Daoy (cell line): ENCODE measurements at places on chromosomes 1 and 21. TPM values are rescaled to one million over a fixed set of nuclear protein-coding genes. Genes with fewer than 3 reads are reported as not detected.

The UBASH3A gene
- 0.18 TPM in 1 of 2 replicates, not detected in the other for total RNA-seq

The AMY1B gene
- not detected in 2 replicates for total RNA-seq

The U2AF1 gene
- 43.1 and 50.0 TPM in 2 replicates for total RNA-seq

The CLIC6 gene
- 2.1 and 3.1 TPM in 2 replicates for total RNA-seq

The HEYL gene
- total RNA-seq = not detected in 2 replicates

The KLHDC7A gene
- not detected in 2 replicates for total RNA-seq

The FLG2 gene
- not detected in 2 replicates for total RNA-seq

The DISC1 gene
- total RNA-seq = 3.4 and 3.8 TPM in 2 replicates

The S100B gene
- 0.23 TPM in 1 of 2 replicates, not detected in the other for total RNA-seq

The TAS1R1 gene
- total RNA-seq = not detected in 2 replicates

DNA sequence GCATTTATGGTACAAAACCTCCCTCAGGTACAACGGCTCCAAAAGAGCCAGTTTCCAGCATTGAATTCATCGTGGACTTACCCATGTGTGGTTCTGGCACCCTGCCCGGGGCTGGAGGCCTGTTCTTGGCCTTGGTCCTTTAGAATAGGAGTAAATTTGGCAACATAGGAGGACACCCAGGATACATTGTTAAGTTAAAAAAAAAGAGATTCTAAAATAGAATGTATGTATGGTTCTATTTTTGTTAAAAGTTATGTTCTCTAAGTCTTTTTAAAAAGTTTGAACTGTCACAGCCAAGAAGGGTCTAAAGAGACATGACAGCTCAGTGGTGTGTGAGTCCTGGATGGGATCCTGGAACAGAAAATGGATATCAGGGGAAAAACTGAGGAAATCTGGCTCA, 25.9 kb downstream of the EPHX1 start:
- DNase-seq = no peak

GRCh38 chr1:147768582-147768981, 8.2 kb upstream of the GJA5 start:
- DNase-seq = no peak

- no peak for DNase-seq
Observed at GRCh38 chr1:90671251-90671650, 45.9 kb downstream of the BARHL2 start.

DNA sequence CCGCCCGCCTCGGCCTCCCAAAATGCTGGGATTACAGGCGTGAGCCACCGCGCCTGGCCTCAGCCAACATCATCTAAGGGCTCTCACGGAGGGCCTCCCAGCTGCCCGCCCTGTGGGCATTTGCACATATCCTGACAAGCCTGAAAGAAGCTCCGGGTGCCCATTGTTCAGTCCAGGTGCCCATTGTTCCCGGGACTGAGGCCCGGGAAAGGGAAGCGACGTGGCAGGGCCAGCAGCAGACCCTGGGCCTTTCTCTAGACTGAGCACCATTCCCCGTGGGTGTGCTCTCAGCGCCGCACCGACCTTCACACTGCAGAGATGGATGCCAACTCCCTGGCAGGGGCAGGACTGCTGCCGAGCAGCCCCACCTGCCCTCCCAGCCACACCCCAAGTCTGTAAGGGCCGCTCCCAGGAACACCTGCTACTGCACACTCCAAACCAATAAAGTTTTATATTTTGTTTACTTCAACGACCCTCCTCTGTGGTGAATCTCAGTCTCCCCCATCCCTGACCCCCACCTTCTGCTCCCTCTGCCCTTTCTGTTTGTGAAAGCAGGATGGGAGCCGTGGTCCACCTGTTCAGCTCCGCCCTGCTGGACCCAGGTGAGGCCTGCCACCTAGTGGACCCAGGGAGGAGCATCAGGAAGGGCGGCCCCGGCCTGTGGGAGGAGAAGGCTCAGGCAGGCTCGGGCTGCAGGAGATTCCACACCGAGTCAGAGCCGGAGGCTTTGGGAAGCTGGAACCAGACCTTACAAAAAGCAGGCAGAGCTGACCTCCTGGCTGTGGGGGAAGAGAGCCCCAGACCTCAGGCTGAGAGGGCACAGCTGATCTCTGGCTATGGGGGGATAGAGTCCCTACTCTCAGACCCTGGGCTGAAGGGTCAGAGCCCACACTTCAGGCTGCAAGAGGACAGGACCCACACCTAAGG, 1.1 kb upstream of the TMEM82 start:
- DNase-seq = peak; percentile 84

DNA sequence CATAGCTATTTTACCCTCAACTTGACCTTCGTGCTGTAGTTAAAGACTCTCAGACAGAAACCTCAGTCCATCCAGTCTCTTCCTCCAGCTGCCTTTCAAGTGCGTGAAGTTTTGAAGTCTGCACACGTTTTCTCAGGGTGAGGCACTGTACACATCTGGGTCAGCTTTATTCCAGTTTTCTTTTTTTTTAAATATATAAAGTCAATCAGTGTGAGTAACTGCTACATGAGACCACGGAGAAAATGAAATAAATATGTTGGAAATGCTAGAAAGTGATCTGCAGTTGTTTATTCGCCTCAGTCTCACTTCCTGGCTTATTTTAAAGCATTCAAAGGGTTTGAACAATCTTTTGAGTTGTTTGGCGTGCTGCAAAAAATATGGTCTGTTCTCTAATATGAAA, 135.7 kb downstream of the ROR1 start:
- DNase-seq = no peak

GRCh38 chr1:10694274-10694632, 102.2 kb downstream of the CASZ1 start:
- no peak for DNase-seq

GRCh38 chr1:243885806-243886205, 35.8 kb upstream of the AKT3 start:
- no peak for DNase-seq

DNA sequence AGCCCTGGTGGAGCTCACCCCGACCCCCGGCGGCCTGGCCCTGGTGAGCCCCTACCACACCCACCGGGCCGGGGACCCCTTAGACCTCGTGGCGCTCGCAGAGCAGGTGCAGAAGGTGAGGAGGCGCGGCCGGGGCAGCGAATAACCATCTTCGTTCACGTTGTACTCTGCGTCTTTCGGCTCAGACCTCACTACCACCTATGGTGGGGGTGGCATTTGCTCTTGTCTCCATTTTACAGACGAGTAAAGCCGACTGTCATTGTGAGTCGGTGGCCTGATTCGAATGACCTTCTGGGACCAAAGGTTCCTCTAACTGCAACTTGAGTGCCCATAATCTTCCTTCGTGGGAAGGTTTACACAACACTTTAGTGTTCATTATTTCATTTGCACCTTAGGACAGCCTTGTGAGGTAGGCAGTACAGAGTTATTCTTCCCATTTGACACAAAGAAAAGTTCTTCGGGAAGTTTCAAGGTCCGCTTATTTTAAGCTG, 506 bp downstream of the C1orf50 start:
- no peak for DNase-seq

DNA sequence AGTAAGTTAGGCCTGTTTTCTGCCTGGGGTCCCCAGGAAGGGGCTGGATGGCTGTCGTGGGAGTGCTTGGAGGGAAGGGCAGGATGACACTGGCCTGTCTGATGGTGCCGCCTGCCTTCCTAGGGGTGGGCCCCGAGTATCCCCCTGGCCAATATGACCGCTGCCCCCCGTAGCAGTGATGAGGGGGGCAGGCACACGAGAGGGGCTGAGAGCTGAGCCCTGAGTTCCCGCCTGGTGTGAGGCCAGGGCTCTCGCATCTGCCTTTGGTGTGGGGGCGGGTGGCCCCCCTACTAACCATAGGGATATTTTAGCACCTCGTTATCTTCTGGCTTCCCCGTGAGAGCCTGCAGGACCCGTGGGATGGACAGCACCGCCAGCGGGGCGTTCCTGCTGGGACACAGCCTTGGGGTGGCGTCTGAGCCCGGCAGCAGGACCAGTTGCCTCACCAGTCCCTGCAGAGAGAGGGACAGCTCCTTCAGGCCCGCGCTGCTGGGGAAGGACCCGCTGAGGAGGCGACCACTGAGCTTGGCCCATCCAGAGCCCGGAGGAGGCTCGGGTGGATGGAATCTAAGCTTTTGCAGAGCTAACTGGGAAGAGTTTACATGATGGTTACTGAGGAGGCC, 10.4 kb downstream of the KRTAP10-1 start:
- no peak for DNase-seq

DNA sequence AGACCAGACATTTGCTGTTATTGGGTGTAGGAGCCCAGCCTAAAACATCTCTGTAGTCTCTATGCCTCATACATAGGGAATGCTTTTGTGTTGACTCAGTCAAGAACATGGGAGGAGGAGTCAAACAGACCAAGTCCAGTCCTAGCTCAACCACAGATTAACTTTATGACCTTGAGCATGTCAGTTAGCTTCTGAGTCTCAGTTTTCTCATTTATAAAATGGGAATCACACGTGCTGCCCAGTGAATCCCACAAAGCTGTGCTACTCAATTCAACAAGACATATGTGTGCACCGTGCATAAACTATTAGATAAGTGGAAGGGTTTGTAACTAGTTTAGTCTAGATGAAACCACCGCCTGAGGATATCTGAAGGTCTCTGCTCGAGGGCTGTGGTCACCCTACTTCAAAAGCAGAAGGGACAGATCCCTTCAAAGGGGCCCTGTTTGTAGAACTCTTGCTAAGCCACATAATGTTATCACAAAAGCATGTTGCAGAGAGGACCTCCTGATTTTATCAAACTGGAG, 109.5 kb upstream of the NFIA start:
- DNase-seq = peak; percentile 75

GRCh38 chr1:234925440-234926263, 203.0 kb downstream of the TOMM20 start:
- DNase-seq = peak; percentile 95

DNA sequence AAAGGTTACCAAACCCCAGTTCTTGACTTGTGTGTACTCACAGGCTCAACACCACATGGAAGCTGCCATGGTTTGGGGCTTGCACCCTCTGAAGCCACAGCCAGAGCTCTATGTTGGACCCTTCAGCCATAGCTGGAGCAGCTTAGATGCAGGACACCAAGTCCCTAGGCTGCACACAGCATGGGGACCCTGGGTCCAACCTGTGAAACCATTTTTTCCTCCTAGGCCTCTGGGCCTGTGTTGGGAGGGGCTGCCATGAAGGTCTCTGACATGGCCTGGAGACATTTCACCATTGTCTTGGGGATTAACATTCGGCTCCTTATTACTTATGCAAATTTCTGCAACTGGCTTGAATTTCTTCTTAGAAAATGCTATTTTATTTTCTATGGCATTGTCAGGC, 62.1 kb upstream of the PRRX1 start:
- DNase-seq = no peak

GRCh38 chr1:58932859-58933598, 149.2 kb upstream of the JUN start:
- DNase-seq = peak; percentile 90

DNA sequence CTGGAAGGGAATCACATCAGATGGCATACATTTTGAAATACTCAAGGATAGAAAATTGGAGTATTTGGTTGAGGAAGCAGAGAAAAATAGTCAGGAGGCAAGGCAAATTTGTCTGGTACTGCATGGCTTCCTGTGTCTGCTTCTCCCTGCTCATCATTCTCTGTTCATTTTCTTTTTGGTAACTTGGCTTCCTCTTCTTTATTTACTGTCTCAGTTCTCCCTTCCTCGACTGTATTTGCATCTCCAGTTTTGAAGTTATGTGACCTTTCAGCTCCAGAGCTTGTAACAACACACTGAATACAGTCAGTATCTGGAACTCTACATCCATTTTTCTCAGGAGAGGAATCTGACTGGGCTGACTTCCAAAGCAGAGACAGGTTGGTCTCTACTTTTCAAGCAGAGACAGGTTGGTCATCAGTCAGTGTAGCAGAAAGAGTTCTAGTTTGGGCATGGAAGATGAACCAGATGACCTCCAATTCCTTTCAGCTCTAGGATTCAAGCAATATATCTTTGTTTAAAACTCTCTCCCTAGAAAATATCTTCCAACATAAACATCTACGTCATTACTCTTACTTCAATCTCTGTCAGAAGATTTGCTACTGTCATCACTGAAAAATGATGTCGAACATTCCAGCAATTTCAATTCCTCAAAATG, 571.2 kb downstream of the ADGRL2 start:
- no peak for DNase-seq

DNA sequence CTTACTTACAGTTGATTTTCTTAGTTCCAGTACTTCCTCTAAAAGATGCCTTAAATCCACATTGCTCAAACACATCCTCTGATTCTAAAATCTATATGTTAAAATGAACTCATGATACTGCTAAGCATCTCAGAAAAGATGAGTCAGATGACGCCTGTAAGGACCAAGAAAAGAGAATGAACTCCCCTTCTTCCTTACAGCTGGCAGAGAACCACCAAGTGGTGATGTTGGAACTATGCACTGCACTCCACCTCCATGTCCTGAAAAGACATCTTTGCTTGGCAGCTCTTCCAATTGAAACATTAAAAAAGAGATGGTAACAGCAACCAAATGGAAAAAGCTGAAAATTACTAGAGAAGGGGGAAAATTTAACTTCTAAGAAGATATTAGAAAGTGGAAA, 648.8 kb downstream of the PTPRC start:
- DNase-seq = no peak

- peak; percentile 35 for DNase-seq
Observed at GRCh38 chr21:46515109-46515508, 56.4 kb downstream of the DIP2A start.

DNA sequence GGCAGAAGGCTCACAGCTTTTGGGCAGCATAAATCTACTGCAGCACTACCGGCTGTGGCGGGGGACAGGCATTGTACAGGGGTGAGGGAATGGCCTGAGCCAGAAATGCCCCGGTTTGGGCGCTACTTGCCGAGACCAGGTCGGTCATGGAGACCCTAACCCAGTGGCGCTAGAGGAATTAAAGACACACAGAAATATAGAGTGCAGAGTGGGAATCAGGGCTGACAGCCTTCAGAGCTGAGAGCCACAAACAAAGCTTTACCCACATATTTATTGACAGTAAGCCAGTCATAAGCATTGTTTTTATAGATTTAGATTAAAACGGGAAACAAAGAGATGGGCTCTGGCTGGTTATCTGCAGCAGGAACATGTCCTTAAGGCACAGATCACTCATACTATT, 101.8 kb downstream of the POU2F1 start:
- DNase-seq = no peak

DNA sequence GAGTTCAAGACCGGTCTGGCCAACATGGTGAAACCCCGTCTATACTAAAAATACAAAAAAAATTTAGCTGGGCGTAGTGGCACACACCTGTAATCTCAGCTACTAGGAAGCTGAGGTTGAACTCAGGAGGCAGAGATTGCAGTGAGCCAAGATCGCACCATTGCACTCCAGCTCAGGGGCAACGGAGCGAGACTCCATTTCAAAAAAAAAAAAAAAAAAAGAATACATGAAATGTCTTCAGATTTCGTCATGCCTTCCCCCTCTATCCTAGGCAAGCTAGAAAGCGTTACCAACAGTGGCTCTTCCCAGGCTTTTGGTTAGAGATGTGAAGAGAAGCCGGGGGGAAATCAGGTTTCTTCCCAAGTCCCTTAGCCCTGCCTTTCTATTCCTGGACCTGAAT, 3.6 kb downstream of the TFF1 start:
- DNase-seq = no peak

- DNase-seq = no peak
Observed at GRCh38 chr1:10160907-10161490, 49.4 kb upstream of the KIF1B start.

GRCh38 chr1:108813326-108813725, 43.6 kb downstream of the AKNAD1 start:
- DNase-seq = no peak
